HepG2 (cell line): ENCODE measurements at places on chromosomes 5 and 9. TPM values are rescaled to one million over a fixed set of nuclear protein-coding genes. Genes with fewer than 3 reads are reported as not detected.

The PRKACG gene
- not detected in 2 replicates for total RNA-seq

The FABP6 gene
- not detected in 2 replicates for total RNA-seq

The MRPS2 gene
- total RNA-seq = 44.4 and 48.6 TPM in 2 replicates

The ADGRD2 gene
- total RNA-seq = not detected in 2 replicates

DNA sequence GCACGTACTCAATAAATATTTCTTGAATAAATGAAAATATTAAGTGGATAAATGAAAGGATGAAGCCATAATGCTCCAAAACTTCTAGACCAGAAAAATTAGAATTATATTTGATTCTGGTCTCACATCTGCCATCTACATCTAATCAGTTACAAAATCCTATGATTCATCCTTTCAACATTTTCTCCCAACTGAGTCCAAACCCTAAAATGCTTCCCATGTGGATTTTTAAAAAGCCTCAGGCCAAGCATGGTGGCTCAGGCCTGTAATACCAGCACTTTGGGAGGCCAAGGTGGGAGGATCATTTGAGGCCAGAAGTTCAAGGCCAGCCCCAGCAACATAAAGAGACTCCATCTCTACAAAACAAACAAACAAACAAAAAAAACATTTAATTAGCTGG is 31.6 kb upstream of the FST start:
- DNase-seq = no peak

- no peak for DNase-seq
Measured at GRCh38 chr5:102324714-102325113, 28.6 kb upstream of the SLCO4C1 start.

- no peak for DNase-seq
Measured at GRCh38 chr5:100584069-100584468, 48.9 kb downstream of the FAM174A start.

DNA sequence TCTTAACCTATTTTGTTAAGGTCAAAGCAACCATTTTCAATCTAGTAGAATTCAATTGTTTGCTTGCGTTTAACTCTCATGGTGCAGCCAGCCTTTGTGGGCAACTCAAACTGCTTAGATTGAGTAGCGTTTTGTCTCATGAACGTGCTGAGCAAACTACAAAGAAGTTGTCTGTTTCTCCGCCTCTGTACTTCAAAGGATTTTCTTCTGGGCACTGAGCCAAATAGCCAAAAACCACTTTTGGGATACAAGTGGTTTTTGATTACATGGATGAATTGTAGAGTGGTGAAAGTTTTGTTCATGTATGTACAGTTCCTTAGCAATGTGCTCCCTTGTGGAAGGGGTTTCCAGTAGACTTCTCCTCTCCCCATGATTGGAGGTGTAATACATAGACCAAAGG is 122.9 kb downstream of the CFAP90 start:
- DNase-seq = no peak

- DNase-seq = no peak
Measured at GRCh38 chr5:10490927-10491672, 49.4 kb downstream of the ROPN1L start.

DNA sequence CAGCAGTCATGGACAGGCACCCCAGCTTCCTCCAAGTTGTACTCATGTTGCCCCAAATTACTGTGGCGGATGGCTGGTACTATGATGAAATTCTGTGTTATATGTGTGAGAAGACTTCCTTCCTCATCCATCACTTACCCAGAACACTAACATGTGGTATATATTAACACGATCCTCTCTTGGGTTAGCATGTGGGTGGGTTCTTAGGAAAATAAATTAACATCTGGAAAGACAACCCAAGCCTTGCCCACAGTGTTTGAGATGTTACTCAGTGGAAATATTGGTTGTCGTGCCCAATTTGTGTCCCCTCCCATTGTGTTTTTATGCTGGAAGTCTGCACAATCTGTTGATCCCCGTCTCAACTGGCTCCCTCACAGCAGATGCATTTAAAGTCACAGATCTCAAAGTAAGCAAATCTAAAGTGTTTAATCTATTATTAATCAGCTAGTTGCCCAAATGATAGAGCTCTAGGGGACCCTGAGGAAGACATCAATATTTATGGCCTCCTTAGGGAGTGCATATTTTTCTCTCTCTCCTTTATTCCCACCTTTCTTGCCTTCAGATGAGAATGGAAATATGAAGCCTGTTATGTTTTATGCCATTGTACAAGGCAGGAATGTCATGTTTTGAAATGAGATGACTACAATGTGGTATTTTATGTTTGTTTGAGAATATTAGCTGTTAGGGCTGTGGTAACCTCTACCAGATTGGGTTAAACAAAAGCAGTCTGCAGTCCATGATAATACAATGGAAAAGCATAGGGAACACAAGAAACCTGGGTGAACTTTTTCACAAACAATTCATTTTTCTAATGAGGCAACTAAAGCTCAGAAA is 93.9 kb downstream of the GRIA1 start:
- DNase-seq = no peak

DNA sequence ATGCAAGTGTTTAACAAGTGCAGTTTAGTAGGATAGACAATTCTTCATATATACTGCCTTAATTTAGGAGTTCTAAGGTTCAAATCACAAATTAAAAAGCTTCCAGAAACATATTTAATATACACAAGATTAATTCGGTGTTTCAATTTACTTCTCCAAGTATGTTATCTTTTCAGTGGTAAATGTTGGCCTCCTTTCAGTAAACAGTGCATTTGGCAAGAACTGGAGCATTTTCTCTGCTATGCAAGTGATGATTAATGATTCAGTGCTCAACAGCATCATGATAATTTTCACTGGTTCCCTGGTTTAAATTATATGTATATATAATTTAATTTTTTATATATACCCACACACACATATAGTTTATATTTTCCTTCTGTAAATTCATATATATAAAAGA is 541.7 kb downstream of the EFNA5 start:
- no peak for DNase-seq
